Activated CD8-positive, alpha-beta memory T cell treated with anti-CD3 and anti-CD28 coated beads for 4 hours (primary cell): ENCODE measurements at places on chromosomes 6 and 20.
A peak's percentile ranks its signal among the peaks of the same experiment; 100 is the strongest.

- no peak for DNase-seq
Observed at GRCh38 chr20:57756921-57757320, 47.1 kb upstream of the PMEPA1 start.

GRCh38 chr6:18207949-18208348, 52.7 kb downstream of the KDM1B start:
- DNase-seq = no peak

GRCh38 chr6:34189806-34190503, 44.1 kb upstream of the GRM4 start:
- no peak for DNase-seq

DNA sequence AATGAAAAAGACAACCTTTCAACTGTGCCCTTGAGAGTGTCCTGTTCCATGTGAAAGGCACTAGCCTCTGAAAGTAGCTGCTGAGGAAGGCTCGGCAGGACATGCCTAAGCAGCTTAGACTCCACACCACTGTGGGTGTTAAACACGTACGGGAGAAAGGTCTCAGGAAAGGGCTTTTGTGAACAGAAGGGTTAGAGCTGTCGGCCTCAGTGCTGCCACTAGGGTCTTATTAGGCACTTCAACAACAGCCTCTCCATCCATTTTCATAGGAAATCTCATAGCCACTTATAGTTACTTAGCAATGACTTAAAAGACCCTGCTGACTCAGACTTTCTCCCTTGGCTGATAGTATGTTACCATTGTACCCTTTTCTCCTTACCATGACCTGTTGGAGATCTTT, 662.8 kb downstream of the TBC1D32 start:
- DNase-seq = no peak

- DNase-seq = no peak
Observed at GRCh38 chr6:112842330-112842685, 495.2 kb downstream of the RFPL4B start.

DNA sequence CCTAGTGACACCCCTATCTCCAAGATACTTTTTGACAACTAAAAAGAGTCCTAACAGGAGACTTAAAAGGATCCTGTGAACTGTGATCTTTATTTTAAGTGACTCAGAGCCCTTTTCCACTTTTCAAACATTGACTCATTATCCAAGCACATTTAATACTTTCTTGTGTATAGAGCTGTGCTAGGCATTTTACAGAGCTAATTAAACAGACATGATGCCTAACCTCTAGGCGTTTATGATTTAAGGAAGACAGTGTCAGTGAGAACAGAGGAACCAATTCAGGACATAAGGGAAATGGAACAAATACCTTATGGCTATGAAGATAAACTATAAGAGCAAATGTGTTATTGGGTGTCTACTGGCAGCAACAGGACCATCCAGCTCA, 282.6 kb downstream of the TPBG start:
- no peak for DNase-seq

DNA sequence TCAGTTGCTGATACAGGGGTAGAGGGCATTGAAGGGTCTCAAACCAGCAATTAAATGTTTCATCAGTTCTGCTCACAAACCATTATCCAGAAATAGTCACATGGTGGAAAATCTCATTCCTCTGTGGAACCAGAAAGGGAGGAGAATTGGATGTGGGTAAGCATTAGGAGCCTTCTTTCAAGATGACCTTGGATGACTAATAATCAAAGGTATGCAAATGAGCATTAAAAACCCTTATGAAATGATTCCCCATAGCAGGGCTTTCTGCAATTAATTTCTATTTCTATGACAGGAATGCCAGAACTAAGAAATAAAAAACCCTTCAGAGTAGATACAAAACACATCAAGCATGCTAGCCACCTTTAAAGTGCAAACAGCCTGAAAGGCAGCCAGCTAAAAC, 37.4 kb upstream of the HCRTR2 start:
- DNase-seq = no peak

DNA sequence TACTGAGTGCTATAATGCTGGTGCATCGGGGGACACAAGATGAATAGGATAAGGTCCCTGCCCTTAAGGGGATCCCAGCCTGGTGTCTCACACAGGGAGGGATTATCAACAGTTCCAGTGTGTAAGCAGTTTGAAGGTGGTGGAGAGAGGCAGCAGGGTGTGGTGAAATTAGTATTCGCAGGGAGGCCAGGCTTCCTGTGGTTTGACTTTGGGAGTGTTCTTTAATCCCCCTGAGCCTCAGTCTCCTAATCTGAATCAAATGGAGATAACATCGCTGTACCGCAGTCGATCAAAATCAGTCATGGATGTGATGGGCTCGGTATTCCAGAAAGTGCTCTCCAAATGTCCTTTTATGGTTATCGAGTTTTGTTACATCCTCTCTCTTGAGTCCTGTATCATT, 288.1 kb upstream of the SUPT3H start:
- DNase-seq = no peak

DNA sequence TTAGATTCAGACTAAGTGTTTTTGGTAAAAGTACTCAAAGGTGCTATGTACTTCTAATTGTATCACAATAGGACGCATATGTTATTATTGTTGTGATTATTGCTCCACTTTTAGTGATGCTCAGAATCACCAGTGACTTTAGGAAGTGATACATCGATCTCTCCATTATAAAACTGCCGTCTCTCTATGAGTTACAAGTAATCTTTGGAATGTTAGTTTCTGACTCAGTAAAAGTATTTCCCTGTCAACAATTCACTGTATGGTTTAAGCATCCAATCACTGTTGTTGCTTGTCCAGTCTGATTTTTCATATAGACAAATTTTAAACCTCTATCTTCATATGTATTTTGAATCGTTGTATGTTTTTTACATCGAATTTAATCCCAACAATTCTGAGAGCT, 9.4 kb downstream of the DCBLD1 start:
- DNase-seq = no peak

DNA sequence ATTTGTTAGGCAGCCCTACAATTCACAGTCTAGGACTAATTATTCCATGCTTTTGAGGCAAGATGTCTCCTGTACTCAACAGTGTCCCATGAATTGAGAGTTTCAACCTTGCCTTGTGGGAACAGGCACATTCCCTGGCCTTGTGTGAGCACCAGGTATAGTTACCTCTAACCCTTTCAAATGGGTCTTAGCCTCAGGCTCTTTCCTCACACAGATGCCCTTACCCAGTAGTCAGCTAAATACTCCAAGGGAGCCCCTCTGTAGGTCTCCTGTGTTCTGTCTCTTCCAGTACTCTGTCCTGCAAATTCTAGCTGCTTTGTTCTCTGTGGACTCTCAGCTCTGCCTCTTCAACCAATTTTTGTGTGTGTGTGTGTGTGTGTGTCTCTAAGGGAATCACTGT, 135.3 kb downstream of the ZFAND3 start:
- no peak for DNase-seq

DNA sequence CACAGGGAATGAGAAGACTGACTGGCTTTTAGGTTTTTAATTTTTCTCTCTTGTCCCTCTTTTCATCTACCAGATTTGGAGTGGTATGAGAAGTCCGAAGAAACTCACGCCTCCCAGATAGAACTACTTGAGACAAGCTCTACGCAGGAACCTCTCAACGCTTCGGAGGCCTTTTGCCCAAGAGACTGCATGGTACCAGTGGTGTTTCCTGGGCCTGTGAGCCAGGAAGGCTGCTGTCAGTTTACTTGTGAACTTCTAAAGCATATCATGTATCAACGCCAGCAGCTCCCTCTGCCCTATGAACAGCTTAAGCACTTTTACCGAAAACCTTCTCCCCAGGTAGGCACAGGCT, 644 bp downstream of the MAD2L1BP start:
- no peak for DNase-seq

- DNase-seq = no peak
Observed at GRCh38 chr6:69933239-69933638, 66.9 kb downstream of the COL19A1 start.

GRCh38 chr6:129608886-129609537, 101.0 kb downstream of the ARHGAP18 start:
- no peak for DNase-seq

DNA sequence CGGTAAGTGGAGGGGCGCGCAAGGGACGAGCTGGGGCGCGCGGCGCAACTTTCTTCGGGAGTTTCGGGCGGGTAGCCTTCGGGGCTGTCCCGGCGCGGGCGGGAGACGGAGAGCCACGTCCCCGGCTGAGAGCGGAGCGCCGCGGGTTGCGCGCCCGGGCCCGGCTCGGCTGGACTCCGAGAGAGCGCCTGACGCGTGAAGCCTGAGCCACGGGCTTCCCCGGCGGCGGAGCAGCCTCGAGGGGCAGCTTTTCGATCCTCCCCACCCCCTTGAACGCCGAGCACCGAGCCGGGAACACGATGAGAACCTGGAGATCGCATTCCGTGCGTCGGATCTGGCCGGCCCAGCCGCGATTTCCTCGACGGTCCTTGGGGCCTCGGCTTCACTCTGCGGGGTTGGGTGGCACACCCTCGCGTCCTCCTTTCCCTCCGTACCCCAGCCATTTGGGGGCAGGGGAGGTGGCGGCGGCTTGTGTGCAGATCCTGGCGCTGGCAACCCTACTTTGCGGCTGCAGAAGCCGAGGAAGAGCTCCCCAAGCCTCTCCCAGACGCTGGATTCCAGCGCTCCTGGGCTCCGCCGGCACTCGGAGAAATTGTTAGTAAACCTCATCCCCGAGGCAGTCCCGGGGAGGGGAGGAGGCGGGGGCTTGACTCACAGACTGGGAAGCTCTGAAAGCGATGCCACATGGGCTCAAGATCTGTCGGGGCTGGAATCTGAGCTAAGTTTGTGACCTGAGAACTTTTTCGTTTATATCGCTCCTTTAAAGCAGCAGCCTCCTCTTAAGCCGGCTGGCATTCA, 572 bp downstream of the DSE start:
- DNase-seq = no peak

DNA sequence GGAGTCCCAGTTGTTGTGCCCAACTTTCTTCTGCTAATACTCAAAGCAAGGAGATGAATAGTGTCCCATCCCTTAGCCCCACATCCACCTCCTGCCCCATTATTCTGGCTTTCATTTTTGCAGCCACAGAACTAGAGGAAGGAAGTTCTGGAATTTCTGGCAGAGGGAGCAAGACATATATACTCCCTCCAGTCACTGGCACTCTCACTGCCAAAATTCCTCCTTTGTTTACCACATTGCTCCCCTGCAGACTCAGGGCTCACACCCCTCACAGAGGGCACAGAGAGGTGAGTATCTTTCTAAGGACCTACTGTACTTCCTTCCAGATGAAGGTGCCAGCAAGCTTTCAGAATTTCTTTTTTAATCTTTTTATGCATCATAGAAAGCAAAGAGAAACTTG, 168.0 kb upstream of the ID4 start:
- DNase-seq = no peak

DNA sequence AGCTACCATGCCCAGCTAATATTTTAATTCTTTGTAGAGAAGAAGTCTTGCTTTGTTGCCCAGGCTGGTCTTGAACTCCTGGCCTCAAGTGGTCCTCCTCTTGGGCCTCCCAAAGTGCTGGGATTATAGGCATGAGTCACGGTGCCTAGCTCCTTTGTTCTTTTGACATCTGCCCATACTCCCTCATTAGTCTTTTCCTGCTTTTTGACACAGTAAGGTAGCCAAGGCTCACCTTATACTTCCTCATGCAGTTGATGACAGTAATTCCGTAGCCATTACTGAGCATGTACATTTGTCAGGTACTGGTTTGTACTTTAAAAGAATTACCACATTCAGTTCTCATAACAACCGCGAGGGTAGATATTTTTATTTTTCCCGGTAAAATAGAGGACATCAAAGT, 76.7 kb downstream of the CDYL start:
- no peak for DNase-seq

- DNase-seq = no peak
Observed at GRCh38 chr20:15555913-15556312, 1017.3 kb downstream of the KIF16B start.

GRCh38 chr6:133577851-133578250, 311.1 kb upstream of the TCF21 start:
- no peak for DNase-seq

GRCh38 chr6:169073311-169073710, 180.3 kb downstream of the THBS2 start:
- no peak for DNase-seq

GRCh38 chr6:3483675-3484074, 26.8 kb upstream of the SLC22A23 start:
- DNase-seq = no peak

DNA sequence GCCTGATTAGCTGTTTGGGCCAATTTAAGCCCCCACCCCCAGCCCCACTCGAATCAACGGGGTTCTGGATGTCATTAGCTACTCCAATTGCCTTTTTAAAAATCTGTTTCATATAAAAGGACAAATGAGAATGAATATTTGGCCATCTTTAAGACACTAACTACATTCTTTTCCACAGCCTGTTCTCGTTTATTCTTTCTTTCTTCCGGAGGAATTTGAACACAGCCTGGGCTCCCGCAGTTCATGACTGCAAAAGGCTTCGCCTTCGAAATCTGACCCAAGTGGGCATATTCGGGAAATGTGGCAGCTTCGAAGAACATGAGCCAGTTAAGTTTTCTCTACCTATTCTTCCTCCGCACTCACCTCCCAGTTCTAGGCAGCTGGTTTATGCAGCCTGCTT, 49.4 kb upstream of the NFATC2 start:
- no peak for DNase-seq

GRCh38 chr20:57779401-57780003, 69.7 kb upstream of the PMEPA1 start:
- DNase-seq = no peak

DNA sequence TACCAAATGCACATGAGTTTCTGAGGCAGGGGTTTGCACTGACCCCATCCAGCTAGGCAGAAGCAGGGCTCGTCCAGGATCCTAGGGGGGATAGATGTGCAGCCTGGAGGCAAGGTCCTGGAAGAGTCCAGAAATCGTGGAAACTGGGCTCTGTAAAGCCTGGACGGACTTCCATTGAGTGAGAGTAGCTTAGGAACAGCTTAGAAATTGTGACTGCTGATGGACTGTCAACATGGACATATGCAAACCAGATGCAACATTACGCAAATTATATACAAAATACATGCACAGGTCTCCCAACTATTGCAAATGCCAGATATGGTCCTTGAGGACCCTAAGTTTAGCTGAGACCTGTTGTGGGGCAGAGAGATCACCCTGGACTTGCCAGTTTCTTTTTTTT, 4.8 kb upstream of the EMILIN3 start:
- DNase-seq = no peak

GRCh38 chr20:3648951-3649350, 14.2 kb downstream of the GFRA4 start:
- no peak for DNase-seq

GRCh38 chr20:3237958-3238615, 903 bp downstream of the SLC4A11 start:
- DNase-seq = no peak

DNA sequence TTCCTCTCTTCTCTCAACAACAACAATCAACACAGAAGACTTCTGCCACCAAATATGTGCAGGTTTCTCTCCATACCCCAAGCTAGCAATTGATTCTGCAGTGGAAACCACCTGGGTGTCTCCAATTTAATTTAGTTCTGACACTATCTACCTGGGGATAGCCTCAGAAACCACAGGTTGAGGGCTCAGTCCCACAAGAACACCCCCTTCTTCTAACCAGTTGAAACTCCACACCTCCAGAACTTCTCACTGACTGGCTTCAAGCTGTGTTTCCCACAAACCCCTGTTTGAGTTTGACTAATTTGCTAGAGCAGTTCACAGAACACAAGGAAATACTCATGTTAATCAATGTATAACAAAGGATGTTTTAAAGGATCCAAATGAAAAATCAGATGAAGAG, 52.5 kb upstream of the SPTLC3 start:
- no peak for DNase-seq

- DNase-seq = peak; percentile 56
Observed at GRCh38 chr20:57390604-57391438, at the start of gene RBM38. Gene RBM38 (plus strand): TSS chr20:57391396. CDS start chr20:57391582, 186 bp downstream.

GRCh38 chr6:137602313-137603197, 108.4 kb upstream of the OLIG3 start:
- no peak for DNase-seq
